ENCODE measurements at places on chromosomes 2 and 18. TPM values are rescaled to one million over a fixed set of nuclear protein-coding genes. Genes with fewer than 3 reads are reported as not detected.

UGT1A5 gene
- total RNA-seq, result not detected

NAT8 gene
- not detected for total RNA-seq

IWS1 gene
- 14.0 TPM for total RNA-seq

UNC80 gene
- total RNA-seq, result 2.6 TPM

CYS1 gene
- 27.9 TPM for total RNA-seq

DNA sequence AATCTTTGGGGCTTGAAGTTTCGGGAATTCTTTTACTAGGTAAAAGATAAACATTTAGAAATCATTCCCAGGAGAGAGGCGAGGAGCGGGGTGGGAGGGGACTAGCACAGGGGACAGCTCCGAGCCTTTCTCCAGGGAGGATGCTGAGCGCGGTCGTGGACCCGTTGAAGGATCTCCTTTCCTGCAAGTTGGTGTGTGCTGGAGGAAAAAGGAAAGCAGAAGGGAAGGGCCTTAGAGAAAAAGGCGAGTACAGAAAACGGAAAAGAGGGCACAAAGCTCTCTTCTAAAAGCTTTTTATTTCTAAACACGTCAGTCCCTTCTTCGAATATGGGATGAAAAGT, 640 bp downstream of the SLC39A6 start:
- peak; percentile 20 for DNase-seq

- no peak for DNase-seq
Observed at GRCh38 chr2:238596571-238597551, 170.1 kb downstream of the ASB1 start.

DNA sequence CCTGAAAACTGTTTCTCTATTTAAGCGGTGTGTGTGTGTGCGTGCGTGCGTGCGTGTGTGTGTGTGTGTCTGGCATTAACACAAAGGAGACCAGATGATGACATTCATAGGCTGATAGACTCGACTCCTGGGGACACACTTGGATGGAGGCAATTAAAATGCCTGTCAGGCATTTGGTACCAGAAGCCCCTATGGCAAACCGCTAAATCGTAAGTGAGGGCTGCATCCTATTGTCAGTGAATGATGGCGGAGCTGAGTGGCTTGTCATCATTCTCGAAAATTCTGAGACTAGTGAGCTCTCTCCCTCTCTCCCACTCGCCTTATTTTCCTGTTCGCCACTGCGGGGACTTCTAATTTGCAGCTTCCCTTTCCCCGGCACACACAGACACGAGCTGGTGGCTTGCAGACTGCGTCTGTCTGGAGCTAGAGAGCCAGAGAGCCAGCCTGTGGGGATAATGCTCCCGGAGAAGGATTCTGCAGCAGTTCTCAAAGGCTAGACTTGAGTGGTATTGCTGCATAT, 155.4 kb downstream of the MAP2 start:
- DNase-seq, result no peak

GRCh38 chr18:25250474-25250851, 101.5 kb downstream of the ZNF521 start:
- no peak for DNase-seq

DNA sequence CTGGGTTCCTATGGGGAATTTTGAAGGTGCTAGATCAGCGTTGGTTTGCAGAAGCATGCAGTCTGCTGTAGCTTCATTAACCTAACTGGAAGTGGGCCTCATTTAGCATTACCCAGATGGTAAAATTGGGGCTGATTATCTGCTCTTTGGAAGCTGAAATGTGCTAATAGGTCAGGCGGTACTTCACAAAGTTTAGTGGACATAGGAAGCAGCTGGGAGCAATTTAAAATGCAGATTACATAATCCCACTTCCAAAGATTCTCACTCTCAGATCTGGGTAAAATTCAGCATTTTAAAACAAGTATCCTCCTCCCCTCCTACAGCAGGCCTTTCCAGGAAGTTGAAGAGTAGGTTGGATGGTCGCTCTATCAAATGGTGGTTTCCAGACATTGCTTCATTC, 907.0 kb downstream of the CPS1 start:
- DNase-seq, result no peak

DNA sequence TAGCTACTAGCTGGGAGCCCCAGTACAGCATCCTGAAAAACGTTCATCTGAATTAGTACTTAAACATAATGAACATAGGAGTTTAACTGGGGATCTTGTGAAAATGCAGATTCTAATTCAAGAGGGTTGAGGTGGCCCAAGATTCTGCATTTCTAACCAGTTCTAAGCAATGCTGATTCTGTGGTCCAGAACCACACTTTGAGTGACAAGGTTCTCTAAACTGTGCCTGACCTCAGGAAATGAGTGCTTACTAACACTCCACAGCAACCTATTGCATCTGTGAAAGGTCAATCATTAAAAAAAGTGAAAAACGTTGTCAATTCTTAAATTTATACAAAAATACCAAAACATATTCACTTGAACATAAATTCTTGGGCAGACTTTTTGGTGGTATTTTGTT, 157.1 kb upstream of the ZFP36L2 start:
- no peak for DNase-seq

Measured in pancreas (tissue), 10 donors.